ENCODE measurements at places on chromosomes 16 and 17.

- no peak for DNase-seq
Measured at GRCh38 chr16:50940275-50940854, 198.5 kb downstream of the CYLD start.

DNA sequence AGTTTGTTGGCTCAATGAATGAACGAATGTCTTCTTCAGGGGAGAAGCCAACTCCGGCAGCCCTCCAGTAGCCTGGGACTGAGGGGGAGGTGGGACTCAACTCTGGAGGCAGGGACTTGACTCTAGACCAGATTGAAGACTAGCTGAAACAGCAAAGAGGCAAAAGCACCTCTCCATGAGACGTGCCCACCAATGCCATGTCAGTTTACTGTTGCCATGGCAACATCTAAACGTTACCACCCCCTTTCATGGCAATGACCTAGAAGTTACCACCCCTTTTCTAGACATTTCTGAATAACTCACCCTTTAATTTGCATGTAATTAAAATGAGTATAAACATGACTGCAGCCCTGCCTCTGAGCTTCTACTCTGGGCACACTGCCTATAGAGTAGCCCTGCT is 91.8 kb downstream of the ASIC2 start:
- no peak for DNase-seq

- DNase-seq: no peak
Measured at GRCh38 chr17:73174126-73174525, 9.3 kb downstream of the SSTR2 start.

DNA sequence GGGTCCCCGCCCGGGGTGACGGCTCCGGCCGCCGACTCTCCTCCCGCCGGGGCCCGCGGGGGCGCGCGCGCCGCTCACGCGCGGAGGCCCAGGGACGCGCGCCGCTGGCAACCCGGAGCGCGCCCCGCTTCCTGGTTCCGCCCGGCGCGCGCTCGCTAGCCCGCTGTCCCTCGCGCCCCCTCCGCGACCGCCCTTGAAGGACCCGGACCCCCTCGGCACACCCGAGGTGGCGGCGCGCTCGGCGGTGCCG is at the start of gene STAT5B:
Gene STAT5B (minus strand): TSS at position 33 of the 250 bp plus-strand sequence. CDS start 44,264 bp downstream, outside the sequence.
- no peak for DNase-seq

GRCh38 chr17:67549820-67550219 is 167.9 kb upstream of the NOL11 start:
- DNase-seq: no peak

- no peak for DNase-seq
Measured at GRCh38 chr17:68397108-68397536, 60.2 kb downstream of the WIPI1 start.

DNA sequence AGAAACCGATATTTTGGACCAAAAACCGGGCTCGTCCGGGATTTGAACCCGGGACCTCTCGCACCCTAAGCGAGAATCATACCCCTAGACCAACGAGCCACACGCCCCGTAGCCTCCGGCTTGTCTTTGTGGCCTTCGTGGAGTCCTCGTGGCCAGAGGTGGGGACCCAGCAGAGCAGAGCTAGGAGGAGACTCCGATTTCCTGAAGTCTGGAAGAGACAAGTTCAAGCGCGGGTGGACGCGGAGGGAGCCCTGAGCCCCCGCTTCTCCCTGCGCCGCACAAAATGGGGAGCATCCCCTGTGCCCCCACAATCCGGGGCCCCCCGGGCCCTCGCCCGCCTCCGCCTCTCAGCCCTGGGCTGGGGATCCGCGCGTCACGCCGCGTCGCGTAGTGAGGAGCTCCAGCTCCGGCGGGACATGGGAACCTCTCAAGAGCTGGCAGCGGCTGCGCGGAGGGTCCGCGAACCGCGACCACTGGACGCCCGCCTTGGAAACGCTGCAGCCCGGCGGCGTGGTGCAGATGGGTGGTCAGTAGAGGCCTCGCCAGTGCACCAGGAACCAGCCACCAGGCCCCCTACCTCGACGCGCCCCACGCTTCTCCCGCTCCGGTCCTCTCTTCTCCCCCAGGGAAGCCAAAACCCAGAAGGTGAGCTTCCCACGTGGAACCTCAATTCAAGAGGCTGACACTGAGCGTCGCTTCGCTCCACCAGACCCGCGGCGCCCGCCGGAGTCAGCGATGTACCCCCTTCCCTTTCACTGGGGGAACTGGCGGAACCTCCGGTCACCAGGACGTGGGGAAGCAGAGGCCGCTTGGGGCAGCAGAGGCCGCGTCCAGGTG is 5.2 kb upstream of the OR1F1 start:
- DNase-seq: no peak

DNA sequence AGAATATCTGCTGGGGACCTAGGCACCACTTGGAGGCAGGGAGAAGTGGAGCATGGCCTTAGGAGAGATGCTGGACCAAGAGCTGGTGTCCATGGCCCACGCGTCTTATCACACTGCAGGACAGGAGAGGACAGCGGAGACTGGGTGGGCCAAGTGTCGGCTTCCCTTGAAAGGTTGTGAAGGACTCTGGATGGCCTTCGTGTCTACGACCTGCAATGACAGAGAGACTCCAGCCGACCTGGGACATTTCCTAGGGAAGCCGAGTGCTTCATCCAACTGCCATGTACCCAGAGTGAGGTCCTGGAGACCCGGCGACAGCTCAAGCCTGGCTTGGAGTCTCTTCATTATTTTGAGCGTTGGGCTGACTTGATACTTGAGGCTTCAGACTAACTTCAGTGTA is 20.5 kb downstream of the C1QTNF1 start:
- DNase-seq: no peak

DNA sequence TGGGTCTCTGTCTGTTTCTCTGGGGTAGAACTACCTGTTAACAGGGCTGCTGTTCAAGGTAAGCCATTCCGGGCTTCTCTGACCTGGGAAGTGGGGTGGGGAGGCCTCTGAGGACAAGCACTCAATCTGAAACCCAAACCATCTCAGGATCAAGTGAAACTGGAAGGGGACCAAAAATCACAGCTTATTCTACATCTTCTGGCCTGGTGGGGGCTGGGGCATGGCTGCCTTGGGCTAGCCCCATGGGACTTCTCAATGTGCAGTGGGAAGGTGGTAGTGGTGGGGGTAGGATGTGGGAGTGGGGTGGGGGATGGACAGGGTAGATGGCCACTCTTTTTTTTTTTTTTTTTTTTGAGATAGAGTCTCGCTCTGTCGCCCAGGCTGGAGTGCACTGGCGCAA is 5.5 kb downstream of the FLOT2 start:
- DNase-seq: no peak

DNA sequence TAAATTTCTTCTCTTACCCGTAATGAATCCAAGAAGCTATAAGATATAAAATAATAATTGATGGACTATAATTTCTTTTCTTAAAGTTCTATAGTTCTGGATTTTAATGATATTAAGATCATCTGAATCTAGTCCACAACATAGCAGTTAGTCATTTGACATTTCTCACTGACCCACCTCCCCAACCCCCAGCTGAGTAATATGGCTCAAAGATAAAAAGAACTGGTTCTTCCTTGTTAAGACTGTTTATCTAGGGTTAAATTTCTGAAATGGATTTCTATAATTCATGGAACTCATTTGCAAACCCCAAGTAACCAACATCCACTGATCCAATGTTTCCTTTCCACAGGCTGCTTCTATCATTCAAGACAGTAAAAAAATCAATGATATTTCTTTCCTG is 133.9 kb upstream of the SOX9 start:
- no peak for DNase-seq

GRCh38 chr16:76801357-76801756 is 389.6 kb upstream of the MON1B start:
- no peak for DNase-seq

- no peak for DNase-seq
Measured at GRCh38 chr17:63685041-63685440, 14.9 kb downstream of the LIMD2 start.

GRCh38 chr16:15043344-15043743 is 12.5 kb downstream of the NTAN1 start:
- DNase-seq: no peak

DNA sequence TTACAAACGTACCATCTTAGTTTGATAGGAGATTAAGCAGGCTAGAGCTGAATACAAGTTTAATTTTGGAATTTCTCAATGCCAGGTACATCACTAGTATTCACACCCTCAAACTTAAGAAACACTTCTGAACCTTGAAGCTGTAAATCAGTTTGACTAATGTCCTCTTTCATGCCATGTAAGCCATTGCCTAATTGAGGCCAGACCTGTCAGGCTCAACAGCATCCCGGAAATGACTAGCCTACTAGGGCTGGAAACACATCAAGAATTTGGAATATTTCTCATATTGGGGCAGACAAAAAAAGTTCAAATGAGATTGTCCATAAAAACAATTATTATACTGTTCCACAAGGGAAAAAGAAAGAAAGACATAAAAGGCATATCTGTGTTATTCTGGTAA is 1.7 kb downstream of the USP32 start:
- peak; percentile 73 for DNase-seq

DNA sequence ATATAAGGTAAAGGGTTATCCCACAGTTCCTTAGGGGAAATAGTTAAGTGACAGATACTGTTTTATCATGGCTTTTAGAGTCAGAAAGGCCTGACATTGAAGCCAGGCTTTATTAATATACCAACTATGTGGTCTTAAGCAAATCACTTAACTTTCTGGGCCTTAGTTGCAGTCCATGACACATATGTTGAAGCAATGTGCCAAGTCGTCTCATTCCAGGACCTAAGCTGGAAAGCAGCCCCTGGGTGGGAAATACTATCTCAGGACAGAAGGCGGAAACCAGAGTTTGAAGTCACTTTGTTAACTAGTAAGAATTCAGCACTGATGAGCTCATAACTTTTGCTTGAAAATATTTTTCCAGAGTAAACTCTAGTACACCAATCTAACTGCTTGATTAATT is 80.0 kb downstream of the USP32 start:
- peak; percentile 28 for DNase-seq

GRCh38 chr17:13597723-13598347 is 3.9 kb downstream of the HS3ST3A1 start:
- no peak for DNase-seq

- peak; percentile 40 for DNase-seq
Measured at GRCh38 chr16:73735018-73735417, 561.6 kb upstream of the PSMD7 start.

GRCh38 chr17:70791748-70792443 is 622.6 kb downstream of the KCNJ2 start:
- DNase-seq: no peak

DNA sequence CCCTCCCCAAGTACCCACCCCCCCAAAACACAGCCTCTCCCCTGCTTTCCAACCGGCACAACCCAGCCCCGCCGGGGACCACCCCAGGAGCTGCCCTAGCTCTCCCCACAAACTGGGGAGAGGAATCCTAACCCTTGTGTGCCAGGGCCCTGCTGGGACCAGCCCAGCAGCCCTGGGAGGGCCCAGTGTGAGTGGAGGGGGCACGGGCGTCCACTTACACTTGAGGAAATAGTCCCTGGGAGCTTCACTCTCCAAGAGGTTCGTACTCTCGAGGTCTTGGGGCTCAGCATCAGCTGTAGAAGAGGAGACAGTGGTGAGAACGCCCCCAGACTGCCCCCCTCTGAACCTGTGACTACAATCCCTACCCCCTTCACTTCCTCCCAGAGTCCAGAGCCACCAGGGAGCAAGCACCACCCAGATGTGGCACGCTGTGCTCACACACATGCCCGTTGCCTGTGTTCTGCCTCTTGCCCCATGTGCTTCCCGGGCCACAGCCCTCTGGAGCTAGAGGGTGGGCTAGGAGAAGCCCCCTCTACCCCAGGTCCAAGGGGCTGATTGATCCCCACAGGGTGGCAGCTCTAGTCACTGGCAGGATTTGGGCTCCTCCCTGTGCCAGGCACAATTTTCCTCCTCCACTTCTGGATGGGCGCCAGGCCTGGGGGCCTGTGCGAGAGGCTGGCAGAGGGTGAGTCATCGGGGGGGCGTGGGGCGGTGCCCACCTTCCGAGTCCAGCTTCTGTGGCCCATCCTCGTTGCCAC is 3.0 kb downstream of the TRIM47 start:
- no peak for DNase-seq

- DNase-seq: no peak
Measured at GRCh38 chr16:52613508-52613907, 66.6 kb upstream of the TOX3 start.

GRCh38 chr16:24102209-24102660 is 153.9 kb upstream of the CACNG3 start:
- DNase-seq: no peak

DNA sequence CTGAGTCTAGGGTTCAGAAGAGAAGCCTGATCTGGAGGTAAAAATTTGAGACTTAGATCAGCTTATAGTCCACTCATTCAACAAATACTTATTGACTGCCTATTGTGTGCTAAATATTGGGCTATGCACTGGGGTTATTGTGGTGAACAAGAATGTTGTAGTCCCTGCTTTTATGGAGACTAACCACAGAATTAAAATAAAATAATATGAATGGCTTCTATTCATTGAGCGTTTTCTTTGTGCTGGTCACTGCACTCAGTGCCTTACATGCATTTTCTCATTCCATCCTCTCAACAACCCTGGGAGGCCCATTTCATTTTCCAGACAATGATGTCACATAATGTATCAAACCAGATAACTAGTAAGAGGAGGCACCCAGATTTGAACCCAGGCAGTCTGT is 4.8 kb downstream of the NEK8 start:
- no peak for DNase-seq

DNA sequence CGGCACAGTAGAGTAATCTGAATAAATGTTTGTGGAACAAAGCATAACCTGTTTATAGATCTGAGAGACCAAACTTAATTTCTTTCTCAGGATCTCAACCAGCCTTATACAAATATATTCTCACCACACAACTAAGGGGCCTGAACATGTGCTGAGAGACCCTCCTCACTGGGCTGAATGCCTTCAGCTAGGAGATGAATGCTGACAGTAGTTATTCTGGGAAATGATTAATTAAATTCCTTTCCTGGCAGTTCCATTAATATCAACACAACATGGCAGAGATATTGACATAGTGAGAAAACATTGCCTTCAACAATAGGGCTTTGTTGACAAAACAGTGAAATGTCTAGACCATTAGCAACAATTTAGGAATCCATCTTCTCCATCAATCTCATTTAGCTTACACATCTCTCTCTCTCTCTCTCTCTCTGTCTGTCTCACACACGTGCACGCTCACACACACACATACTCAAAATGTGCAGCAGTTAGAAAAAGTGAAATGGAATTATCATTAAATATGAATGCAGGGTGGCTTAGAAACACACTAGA is 780.8 kb upstream of the CDH8 start:
- no peak for DNase-seq

DNA sequence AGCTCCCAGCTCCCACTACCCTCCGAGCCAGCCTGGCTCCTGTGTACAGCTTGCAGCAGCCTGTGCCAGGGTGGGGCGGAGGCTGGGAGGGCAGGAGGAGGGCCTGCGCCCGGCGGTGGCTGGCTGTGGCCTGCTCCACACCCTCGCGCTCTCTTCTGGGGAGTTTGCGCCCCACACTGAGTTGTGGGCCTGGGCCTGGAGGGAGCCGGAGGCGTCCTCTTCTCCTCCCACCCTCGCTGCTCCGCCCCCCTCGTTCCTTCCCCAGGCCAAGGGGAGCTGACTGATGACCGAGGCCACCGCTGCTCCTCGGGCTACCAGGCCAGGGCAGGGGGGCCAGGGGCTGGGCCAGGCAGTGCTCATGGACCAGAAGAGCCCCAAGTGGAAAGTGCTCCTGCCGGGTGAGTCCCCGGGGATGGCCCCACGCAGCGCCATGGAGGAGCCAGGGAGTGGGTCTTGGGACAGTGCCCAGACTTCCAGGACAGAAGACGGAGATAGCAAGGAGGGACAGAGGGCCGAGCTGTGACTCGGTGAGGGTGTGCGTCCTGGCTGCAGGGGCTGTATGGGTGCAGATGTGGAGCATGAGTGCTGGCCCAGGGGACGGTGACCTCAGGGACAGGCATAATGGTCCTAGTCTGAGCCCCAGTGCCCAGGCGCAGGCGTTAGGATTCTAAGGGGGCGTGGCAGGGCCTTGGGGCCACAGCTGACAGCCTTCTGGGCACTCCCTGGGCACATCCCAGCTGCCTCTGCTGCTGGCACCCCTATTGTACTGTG is 242.1 kb upstream of the GSE1 start:
- no peak for DNase-seq
